ENCODE measurements at places on chromosomes 11 and 22.

GRCh38 chr11:106913141-106913540 is 105.1 kb downstream of the GUCY1A2 start:
- no peak for DNase-seq

- no peak for DNase-seq
Observed at GRCh38 chr11:7307836-7308235, 56.1 kb downstream of the SYT9 start.

GRCh38 chr11:130211144-130211543 is 51.6 kb downstream of the ST14 start:
- no peak for DNase-seq

- no peak for DNase-seq
Observed at GRCh38 chr11:95835351-95835750, 45.1 kb downstream of the CEP57 start.

DNA sequence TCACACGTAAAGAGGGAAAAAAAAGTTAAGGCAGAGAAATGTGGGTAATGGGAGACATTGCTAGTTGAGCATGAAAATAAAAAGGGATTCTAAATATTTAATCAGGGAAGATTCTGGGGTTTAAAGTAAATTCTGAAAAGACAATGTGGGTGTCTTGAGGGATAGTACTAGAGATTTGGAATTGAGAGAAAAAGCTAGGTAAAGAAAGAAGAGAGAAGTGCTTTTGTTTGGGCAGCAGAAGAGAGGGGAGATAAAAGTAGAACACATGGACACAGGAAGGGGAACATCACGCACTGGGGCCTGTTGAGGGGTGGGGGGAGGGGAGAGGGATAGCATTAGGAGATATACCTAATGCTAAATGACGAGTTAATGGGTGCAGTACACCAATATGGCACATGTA is 3.5 kb upstream of the YPEL4 start:
- DNase-seq = no peak

- DNase-seq = no peak
Observed at GRCh38 chr11:845872-846495, 3.3 kb downstream of the TSPAN4 start.

DNA sequence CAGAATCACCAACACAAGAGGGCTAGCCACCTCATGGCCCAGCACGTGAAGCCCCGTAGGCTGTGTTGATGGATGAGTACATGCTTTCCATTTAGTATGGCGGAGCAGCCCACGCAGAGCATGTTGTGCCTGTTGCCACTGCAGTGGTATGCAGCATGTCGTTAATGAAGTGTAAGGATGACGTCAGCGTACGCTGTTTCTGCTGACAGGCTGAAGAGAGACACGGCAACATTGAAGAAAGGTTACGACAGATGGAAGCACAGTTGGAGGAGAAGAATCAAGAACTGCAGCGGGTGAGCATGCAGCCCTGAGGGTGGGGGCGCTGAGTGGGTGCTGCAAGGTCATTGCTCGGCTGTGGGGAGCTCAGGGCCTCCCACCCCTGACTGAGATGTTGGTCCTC is 62.8 kb downstream of the PPFIA1 start:
- no peak for DNase-seq

DNA sequence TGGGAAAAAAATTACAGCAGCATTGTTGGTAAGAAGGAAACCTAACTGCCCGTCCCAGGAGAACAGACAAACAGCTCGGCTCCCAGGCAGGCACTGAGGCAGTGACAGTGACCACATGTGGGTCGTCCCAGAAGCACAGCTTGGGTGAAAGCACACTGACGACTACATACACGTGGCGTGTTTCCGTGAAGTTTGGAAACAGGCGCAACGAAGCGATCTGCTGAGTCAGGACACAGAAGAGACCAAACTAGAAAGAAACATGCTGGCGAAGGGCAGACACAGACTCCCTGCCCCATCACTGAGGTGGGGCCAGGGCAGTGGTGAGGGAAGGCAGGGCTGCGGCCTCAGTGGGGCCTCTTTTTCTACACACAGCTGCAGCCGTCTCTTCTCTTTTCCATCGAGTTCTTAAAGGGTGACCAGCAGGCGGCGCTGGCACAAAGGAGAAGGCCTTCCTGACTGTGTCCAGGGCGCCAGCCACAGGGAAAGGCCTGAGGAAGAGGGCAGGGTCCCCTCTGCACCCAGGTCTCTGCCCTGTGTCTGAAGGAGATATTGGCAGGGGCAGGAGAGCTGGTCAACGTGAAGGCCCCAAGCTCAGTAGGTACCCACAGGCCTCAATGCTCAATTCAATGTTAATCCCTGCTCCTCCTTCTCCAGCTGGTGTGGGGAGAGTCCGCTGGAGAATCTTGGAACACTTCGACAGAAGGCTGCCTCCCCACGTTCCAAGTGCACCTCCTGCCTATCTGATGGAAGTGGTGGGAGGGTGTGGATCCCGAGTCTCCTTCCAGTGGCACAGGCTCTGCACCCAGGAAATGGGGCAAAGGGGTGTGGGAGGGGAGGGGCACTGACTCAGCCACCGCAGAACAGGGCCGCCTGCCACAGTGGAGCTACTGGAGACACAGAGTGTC is 19.9 kb downstream of the CARS1 start:
- no peak for DNase-seq

- no peak for DNase-seq
Observed at GRCh38 chr22:36352803-36353507, 34.8 kb downstream of the MYH9 start.

- DNase-seq = no peak
Observed at GRCh38 chr11:78916759-78917158, 342.1 kb upstream of the NARS2 start.

GRCh38 chr22:27089264-27089663 is 431.9 kb downstream of the MIAT start:
- DNase-seq = no peak

- no peak for DNase-seq
Observed at GRCh38 chr22:27990879-27991278, 71.8 kb upstream of the PITPNB start.

GRCh38 chr22:42991010-42991651 is 23.8 kb downstream of the PACSIN2 start:
- DNase-seq = no peak

DNA sequence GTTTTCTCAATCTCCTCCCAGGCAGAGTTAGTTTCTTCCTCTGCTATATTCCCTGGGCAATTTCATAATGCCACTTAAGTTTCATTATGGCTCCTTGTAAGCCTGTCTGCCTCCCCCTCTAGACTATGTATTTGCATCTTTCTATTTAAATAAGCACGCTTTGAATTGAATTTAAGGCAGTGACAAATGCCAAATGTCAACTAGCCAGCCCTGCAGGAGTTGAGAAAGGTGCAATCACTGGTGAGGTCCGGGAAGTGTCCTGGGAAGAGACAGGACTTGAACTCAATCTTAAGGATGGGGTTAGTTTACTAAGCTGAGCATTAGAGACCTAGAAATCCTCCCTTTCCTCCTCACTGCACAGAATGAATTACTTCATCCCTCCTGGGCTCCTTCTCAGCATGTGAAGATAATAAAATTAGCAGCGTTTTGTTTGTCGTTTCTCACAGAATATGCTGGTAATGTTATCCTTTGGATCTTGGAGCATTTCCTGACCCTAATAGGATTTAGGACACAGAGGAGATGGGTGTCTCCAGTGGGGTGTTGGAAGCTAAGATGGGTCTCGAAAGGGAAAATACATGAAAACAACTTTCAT is 1.6 kb downstream of the TCP11L1 start:
- no peak for DNase-seq

GRCh38 chr11:44133335-44133946 is 38.0 kb downstream of the EXT2 start:
- DNase-seq = no peak

DNA sequence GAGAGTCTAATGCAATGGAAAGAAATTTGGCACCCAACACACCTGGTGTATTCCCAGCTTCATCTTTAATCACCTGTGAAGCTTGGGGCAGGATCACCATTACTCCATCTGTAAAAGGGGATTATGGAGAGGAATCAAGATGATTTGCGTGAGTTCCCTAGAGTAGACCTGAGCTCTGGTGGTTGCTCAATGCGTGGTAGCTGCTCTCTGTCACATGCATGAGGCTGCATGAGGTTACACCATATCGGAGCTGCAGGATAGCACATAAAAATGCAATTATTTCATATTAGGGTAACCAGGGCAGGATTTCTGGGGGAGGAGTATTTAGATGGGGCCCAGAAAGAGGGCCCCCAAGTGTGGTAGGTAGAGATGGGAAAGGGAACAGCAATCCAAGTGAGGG is 35.3 kb upstream of the CLMP start:
- no peak for DNase-seq

GRCh38 chr11:100612766-100613165 is 74.3 kb upstream of the ARHGAP42 start:
- no peak for DNase-seq

DNA sequence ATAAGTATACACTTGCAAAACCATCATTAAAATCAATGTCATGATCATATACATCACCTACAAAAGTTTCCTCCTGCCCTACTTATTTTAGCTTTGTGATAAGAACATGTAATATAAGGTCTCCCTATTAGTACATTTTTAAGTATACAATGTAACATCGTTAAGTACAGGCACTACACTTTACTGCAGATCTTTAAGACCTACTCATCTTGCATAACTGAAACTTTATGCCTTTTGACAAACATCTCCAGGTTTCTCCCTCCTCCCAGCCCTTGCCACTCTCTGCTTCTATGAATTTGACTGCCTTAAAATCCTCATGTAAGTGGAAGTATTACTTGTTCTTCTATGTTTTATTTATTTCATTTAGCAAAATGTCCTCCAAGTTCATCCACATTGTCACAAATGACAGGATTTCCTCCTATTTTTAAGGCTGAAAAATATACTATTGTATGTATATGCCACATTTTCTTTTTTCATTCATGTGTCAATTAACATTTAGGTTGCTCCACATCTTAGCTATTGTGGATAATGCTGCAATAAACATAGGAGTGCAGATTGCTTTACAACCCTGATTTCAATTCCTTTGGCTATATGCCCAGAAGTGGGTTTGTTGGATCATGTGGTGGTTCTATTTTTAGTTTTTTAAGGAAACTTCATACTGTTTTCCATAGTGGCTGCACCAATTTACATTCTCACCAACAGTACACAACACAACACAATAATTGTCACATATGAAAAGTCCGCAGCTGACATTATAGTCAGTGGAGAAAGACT is 471.1 kb upstream of the ANO3 start:
- no peak for DNase-seq

GRCh38 chr11:46983598-46983997 is 47.0 kb downstream of the CSTPP1 start:
- DNase-seq = no peak

DNA sequence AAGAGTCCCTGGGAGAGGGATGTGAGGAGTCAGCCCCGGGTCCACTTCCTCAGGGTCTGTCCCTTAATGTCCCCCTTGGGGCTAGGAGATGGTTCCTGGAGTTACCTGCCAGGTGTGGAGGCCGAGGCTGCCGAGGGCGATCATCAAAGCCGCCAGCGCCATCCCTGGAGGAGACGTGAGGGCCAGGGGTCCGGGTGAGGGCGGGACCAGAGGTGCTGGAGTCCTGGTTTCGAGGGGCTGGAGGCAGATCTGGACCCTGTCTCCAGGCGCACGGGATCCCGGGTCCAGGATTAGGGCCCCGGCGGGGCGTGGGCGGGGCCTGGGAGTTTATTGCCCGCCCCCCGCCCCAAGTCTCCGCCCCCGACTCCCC is at the start of gene ART5:
Gene ART5, minus strand, starts transcription at position 292 of the 370 bp plus-strand sequence. Its CDS starts 130 bp downstream, at position 162.
- no peak for DNase-seq

DNA sequence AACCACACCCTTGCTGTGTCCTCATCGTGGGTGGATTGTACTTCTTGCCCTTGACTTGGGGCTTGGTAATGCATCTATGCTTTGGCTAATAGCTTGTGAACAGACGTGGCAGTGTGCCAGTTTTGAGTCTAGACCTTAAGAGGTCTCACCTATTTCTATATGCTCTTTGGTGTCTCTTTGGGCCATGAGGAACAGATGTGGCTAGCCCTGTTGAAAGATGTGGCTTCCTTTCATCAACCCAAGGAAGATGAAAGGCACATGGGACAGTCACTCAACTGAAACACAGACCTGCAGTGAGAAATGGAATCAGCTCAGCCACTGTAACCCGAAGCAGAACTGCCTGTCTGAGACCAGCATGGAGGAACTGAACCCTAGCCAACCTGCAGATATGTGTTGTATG is 7.9 kb upstream of the NELL1 start:
- DNase-seq = no peak

GRCh38 chr11:130206141-130206540 is 46.6 kb downstream of the ST14 start:
- DNase-seq = no peak

GRCh38 chr11:23554002-23554401 is 693.7 kb upstream of the CCDC179 start:
- no peak for DNase-seq

DNA sequence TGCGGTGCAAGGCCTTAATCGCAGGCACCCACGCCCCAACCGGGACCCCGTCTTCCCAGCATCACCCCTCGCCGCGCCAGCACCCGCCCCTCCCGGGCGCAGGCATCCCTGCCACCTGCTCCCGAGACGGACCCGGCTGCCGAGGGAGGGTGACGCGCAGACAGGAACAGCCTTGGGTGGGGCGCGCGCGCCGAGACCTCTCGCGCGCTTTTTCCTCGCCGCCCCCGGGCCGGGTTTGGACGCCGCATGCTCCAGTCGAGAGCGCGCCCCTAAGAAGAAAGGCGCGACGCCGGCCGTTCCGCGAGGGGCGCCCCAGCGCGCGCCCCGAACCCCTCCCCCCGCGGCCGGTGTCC is 504 bp downstream of the CFL1 start:
- DNase-seq = peak; percentile 45

- no peak for DNase-seq
Observed at GRCh38 chr11:133819114-133819513, 26.2 kb downstream of the SPATA19 start.

- no peak for DNase-seq
Observed at GRCh38 chr22:26921726-26922125, 264.3 kb downstream of the MIAT start.

- DNase-seq = no peak
Observed at GRCh38 chr11:9060700-9061111, 30.7 kb downstream of the SCUBE2 start.

GRCh38 chr22:39719559-39720450 is 149.3 kb downstream of the CACNA1I start:
- no peak for DNase-seq

- no peak for DNase-seq
Observed at GRCh38 chr11:118401880-118402590, 629 bp downstream of the ATP5MG start.

GRCh38 chr22:22168190-22168940 is 76.2 kb upstream of the VPREB1 start:
- no peak for DNase-seq

DNA sequence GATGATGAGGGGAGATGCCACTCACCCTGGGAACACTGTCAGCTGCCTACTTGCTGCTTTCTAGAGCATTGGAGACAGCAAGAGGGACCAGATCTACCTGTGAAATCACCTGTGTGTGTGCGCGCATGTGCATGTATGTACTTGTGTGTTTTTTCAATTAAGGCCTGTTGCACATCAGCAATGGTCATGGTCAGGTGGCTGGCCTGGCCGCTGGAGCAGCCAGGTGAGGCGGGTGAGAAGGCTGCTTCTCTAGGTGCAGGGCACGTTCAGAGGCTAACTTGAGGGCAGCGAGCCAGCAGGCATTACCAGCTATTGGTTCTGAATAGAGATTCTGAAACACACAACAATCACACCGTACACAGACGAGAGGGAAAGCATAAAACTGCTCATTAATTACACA is 65.1 kb downstream of the PARVG start:
- DNase-seq = no peak
